ENCODE measurements at places on chromosomes 5 and 9.

- no peak for DNase-seq
Measured at GRCh38 chr9:131603199-131603598, 57.9 kb downstream of the PRRT1B start.

DNA sequence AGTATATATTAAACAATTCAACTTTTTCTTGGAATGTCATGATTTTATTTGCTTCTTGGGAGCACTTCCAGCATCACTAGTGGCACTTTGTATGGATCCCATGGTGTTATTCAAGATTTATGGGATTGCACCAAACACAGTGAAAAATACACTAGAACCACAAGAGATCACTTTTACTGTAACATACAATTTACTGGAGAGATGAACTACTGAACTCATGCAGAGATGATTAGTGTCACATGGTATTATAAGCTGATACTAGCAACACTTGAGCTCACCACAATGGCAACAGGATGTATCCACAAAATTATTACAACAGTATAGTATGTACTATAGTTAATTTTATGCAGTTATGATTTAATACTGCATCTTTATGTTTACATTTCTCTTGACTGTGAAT, 16.3 kb upstream of the SLC36A2 start:
- no peak for DNase-seq

GRCh38 chr9:131776473-131776872, 36.6 kb upstream of the RAPGEF1 start:
- DNase-seq, result no peak

DNA sequence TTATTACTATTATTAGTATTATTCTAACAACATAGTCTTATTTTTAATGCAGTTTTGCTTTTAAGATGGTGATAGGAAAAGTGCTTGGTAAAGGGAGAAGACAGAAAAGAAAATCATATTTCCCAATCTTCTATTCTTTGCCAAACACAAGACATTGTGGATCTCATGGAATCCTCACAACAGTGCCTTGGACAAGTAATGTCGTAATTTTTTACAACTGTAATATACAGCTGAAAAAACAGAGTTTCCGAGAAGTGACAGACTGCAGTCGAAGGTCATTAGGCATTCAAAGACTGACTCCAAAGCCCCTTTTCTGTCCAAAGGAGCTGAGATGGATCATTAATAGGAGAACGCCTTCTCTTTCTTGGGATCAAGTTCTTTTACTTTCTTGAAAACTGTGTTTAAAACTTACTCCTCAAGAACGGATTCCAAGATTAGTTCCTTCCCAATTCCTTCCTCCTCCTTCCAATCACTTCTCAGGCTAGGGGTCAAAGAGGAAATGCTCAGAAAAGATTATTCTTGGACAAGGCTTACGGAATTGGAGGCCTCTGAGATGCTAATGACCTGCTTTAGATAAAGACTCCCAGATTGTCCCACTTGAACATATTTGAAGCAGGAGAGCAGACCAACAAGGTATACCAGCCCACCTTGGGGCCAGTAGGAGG, 24.3 kb upstream of the TRIM32 start:
- DNase-seq, result no peak

DNA sequence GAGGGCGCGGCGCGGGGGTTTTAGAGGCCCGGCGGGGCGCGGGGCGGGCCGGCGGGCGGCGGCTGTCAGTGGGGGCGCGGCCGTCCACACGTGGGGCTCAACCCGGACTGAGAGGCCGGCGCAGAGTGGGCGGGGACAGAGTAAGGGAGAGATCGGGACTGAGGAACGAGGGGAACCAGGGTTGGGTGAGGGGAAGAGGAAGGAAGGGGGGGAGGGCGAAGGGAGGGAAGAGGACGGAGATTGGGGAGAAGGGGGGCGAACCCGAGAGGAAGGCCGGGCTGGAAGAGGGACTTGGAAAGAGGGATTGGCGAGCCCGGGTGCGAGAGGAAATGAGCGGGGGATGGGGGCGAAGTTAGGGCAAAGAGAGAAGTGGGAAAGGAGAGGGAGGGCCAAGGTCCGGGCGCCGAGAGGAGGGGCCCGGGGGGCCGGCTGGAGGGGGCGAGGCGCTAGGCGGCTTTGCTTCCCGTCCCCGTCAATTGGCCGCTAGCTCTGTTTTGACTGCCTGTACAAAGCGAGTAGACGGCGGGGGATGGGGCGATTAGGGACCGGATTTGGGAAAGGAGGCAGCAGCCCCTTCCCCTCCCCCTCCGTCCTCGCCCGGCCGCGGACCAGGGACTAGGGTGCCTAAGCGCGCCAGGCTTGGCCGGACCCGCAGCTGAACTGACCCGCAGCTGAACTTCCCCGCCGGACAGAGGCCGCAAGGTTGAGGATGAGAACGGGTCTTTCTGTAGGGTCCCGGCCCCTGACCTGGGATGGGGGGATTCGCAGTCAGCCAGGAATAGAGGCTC, 399 bp upstream of the FBN2 start:
- no peak for DNase-seq

DNA sequence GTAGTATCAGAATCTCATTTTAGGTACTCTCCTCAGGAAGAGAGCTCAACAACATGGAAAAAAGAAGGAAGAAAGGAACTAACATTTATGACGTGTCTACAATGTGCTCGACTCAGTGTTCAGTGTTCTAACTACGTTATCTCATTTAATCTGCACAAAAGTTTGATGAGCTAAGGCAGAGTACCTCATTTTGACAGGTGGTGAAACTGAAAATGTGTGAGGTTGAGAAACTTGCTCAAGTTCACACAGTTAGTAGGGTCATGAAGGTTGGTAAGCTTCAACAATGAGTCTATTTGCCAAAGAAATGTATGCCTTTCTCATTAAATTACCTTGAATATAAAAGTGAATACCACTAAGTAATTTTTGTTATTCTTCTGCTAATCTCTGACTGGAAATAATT, 165.1 kb downstream of the CAAP1 start:
- DNase-seq, result no peak

DNA sequence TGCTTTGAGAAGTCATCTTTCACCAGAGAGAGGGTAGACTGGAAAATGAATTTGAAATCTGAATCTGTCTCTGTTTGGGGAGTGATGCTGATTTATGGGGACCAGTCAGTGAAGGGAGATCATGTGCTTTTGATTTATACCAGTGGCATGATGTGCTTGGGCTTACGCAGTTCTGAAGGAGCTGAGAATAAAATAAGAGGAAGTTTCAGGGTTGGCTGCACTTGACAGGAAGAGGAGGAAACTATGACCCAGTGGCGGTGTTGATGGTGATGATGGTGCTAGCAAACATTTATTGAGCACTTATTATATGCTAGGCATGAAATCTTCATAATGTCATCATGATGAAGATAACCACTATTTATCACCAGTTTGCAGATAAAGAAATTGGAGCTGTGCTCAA, 136.4 kb upstream of the GLRA1 start:
- no peak for DNase-seq

DNA sequence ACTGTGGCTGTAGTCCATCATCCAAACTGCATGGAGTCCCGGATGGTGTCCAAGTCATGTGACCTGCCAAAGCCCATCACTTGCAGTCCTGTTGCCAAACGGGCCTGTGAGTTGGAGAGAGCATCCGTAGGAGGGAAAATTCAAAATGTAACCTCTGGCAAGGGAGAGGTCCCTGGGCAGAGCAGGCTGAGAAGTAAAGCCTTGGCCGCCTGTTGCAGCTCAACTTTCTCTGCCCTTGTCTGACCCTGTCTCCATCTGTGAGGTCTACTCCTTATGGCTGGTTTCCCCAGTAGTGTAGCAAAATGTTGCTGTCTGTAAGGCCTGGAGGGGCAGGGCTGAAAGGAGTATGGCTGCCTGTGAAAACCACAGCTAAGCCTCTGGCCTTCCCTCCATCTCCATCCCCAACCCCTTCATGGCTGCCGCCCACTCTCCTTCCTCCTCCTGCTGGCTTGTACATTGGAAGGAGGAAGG, 163.5 kb downstream of the SEMA6A start:
- DNase-seq, result no peak

GRCh38 chr5:115457571-115457970, 87.0 kb downstream of the FEM1C start:
- no peak for DNase-seq

- DNase-seq, result no peak
Measured at GRCh38 chr5:148839960-148840359, 13.5 kb downstream of the ADRB2 start.

DNA sequence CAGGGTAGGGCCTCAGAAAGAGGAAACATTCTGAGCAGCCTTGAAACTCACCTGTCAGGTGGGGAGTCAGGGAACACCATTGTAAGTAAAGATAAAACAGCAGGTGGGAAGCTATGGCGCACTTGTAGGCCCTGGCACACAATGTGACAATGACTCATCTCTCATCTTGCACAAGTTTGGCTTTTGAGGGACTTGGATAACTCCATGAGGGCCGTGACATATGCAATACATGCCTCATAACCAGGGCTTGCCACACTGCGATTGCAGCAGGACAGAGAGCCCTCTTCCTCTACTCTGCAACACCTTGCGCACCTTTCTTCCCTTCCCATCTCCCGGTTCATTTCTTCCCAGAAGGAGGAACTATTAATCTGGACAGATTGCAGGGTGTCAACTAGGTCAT, 144.9 kb downstream of the CEP120 start:
- DNase-seq, result no peak

DNA sequence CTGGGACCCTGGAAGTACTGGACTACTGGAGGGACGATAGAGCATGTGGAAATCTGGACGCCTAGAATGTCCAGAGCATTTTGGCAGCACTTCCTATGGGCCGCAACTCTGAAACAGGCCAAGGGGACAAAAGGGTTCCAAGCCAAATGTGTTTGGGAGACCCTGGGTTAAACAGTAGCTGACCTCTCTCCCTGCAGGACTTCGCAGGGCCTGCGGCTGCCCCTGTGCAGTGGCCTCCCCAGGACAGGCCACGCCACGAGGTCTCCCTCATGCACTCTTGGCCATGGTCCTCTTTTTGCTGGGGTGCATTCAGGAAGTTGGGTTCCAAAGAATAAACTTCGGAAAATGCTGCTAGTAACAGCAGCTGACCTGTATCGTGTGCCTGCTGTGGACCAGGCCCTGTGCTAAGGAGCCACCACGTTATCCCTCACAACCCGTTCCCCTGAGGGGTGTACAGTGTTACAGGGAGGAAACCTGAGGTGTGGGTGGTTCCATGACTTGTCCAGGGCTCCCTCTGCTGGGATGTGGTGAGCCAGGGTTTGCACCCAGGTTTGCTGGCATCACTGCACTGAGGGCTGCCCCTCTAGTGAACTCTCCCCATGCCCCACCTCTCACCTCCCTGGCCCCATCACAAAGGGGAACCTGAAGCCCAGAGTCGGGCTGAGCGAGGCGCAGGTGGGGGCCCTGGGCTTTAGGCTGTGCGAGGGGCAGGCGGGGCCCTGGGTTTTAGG, 79.4 kb downstream of the AMBP start:
- peak; percentile 37 for DNase-seq

DNA sequence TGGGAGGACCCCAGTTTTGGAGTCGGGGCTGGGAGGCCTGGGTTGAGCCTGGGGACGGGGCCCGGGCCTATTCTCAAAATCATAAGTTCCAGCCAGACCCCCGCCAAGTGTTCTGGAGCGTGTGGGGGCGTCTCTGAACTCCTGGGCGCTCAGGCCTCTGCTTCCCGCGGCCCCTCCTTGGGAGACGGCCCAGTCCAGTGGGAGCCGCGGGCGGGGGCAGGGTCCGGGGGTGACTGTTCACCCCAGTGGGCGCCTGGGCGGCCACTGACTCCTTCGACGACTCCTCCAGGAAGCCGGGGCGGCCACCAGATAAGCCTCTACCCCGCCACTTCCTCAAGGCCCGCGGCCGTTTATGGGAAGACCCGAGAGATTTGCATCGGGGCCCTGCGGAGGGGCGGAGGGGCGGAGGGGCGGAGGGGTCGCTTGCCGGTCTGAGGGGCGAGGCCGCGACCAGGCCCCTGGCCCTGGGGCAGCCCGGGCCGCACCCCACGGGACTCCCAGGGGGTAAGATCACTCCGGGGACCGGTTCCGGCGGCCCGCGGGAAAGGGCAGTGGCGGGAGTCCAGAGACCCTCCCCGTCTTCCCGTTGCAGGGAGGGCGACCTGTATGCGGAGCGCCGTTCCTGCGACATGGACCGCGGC, 655 bp downstream of the TOR4A start:
- no peak for DNase-seq

GRCh38 chr9:134533850-134534588, 107.6 kb upstream of the COL5A1 start:
- no peak for DNase-seq

DNA sequence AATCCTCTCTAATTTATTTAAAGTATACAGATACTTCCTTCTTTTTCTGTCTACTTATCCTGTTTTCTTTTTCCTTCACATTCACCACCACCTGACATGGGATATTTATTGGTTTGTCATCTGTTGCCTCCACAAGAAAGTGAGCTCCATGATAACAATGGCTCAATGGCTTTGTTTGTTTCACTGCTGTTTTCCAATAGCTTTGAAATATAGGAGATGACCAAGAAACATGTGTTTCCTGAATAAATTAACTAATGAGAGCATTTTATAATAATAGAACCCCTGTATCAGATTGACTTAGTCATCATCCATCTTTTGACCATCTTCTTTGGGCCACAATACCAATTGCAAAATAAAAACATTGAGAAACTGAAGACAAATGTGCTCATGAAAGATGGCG, 180.2 kb upstream of the GAS1 start:
- no peak for DNase-seq

DNA sequence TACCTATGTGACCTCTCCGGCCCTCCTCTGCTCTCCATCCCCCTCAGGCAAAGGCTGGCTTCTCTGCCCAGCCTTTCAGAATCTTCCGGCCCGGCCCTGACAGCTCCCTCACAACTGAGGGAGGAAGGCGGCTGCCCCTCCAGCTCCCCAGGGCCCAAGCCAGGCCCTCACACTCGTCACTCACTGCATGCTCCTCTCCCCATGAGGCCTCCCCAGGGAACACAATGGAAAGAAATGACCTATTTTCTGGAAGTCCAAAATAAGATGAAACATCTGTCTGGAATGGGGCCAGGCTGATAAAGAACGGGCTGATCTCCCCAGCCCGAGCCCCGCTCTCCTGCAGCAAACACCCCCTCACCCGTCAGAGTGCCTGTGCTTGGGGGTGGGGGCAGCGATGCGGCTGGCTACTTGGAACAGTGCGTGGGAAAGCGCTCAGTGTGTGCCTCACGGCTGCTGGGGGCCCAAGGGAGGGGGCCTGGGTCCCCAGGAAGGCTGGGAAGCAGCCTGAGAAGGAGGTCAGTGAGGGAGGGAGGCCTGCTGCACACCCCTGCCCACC, 11.3 kb downstream of the PDGFRB start:
- no peak for DNase-seq

DNA sequence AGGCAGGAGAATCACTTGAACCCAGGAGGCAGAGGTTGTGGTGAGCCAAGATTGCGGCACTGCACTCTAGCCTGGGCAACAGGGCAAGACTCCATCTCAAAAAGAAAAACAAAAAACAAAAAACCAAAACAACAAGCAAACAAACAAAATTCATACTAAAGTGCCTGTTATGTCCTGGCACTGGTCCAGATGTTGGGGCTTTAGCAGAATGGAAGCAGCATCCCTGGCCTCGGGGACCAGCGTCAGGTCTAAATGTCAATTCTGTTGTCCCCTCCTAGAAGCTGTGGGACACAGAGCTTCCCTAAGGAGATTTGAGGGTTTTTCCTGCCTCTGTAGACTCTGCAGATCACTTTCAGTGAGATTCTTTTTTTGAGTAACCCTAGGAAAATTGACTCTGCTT, 26.2 kb downstream of the PPARGC1B start:
- no peak for DNase-seq

Data from activated effector memory CD4-positive, alpha-beta T cell treated with anti-CD3 and anti-CD28 coated beads, Interleukin-2, amount 50 U/mL, for 16 hours (primary cell).